ENCODE measurements at places on chromosomes 4 and X.

GRCh38 chrX:38293741-38294140, 33.6 kb downstream of the RPGR start:
- DNase-seq = no peak

GRCh38 chr4:67700116-67700737, 728 bp downstream of the UBA6 start:
- peak; percentile 24 for DNase-seq

DNA sequence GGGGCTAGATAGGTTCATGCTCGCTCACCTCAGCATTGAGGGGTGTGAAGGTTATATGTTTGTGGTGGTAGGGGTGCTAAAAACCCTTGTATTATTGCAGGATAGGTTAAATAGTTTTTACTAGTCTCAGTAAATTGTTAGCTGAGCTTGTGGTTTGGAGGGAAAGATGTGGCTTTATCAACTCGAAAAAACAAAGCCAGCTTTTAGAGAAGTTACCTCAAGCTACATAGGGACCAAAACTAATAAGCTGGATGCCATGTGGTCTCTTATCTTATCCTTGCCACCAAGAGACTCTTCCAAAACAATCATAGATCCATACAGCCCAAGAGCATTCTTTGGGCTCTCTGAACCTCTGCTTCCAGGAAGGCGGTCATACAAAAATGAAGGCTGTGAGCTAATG, 29.2 kb downstream of the MSN start:
- DNase-seq = no peak

GRCh38 chr4:27217261-27217769, 356.7 kb downstream of the STIM2 start:
- DNase-seq = peak; percentile 43

- DNase-seq = no peak
These were observed 13.0 kb downstream of the DKC1 start for GRCh38 chrX:154775419-154776349.

DNA sequence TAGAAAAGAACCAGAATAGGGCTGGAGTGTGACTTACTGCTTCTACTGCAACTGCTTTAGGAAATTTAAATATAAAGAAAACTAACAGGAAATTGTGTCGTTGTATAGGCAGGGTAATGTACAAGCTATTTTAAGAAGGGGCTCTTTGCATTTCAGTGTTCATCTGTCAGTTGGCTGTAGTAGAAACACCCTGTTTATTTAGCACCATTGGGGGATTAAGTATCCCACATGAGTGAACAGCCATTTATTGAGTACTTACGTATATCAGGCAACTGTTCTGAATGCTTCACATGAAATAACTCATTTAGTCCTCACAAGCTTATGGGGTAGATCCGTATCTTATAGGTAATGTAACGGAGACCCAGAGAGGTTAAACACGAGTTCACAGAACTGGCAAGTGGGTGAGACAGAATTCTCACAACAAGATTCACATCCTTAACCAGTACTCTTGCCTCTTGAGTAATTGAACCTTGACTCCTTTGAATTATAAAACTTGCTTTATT, 23.9 kb downstream of the STIM2 start:
- no peak for DNase-seq

GRCh38 chr4:72557021-72557420, 12.0 kb downstream of the ADAMTS3 start:
- DNase-seq = no peak

- no peak for DNase-seq
These were observed 1934.9 kb downstream of the ARAP2 start for GRCh38 chr4:34309383-34309906.

DNA sequence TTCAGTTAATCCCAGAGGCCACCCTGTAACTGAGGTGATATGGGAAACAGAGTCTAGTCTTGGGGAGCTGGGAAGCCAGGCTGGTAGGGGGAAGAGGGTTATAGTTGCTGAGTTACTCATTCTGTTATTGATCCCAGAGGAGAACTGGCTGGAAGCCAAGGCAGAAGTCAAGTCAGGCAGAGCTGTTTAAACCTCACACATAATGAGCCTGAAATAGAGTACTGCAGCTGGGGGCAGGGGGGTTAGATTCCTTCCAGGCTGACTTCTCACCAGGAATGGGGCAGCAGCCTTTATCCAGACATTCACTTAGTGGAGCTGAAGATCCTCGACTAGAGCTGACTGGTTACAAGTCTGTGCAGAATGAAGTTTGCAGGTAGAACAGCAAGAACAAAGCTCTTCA, 144.9 kb downstream of the C4orf33 start:
- DNase-seq = no peak

GRCh38 chr4:5750052-5750945, 39.3 kb downstream of the EVC start:
- peak; percentile 93 for DNase-seq

- no peak for DNase-seq
These were observed 22.5 kb downstream of the TCEAL1 start for GRCh38 chrX:103651151-103651773.

DNA sequence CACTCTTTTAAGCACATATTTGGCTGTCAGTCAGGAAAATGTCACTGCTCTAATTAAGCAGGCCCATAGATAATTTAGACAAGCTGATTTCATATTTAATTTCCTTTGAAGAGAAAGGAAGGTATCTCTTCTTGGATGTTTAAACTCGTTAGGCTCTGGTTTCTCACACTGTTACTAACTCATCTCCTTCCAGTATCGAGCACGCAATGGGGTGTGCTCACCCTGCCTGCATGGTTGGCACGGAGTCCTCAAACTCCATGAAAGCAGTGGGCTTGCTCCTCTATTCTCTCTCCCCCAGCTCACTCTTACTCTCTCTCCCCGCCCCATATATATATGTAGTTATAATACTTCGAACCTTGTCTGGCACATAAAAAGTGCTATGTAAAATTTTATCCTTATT, 76.9 kb downstream of the EGF start:
- DNase-seq = no peak

GRCh38 chr4:101264512-101264911, 82.8 kb downstream of the PPP3CA start:
- no peak for DNase-seq

GRCh38 chr4:109266236-109266635, 36.2 kb downstream of the COL25A1 start:
- no peak for DNase-seq

- no peak for DNase-seq
These were observed 97.6 kb upstream of the ARSJ start for GRCh38 chr4:114076899-114077570.

- DNase-seq = no peak
These were observed 210.5 kb upstream of the NEIL3 start for GRCh38 chr4:177099211-177099610.

GRCh38 chr4:128906581-128906980, 97.1 kb downstream of the JADE1 start:
- no peak for DNase-seq

GRCh38 chrX:11724122-11725017, 33.7 kb upstream of the MSL3 start:
- DNase-seq = peak; percentile 30

GRCh38 chr4:19214591-19215186, 1037.0 kb upstream of the SLIT2 start:
- DNase-seq = no peak

- DNase-seq = no peak
These were observed 267.9 kb downstream of the AFF2 start for GRCh38 chrX:148768296-148768695.

GRCh38 chr4:180394730-180395129, 1848.5 kb upstream of the TENM3 start:
- DNase-seq = no peak

- DNase-seq = no peak
These were observed 646.9 kb downstream of the STPG2 start for GRCh38 chr4:97496298-97496873.

DNA sequence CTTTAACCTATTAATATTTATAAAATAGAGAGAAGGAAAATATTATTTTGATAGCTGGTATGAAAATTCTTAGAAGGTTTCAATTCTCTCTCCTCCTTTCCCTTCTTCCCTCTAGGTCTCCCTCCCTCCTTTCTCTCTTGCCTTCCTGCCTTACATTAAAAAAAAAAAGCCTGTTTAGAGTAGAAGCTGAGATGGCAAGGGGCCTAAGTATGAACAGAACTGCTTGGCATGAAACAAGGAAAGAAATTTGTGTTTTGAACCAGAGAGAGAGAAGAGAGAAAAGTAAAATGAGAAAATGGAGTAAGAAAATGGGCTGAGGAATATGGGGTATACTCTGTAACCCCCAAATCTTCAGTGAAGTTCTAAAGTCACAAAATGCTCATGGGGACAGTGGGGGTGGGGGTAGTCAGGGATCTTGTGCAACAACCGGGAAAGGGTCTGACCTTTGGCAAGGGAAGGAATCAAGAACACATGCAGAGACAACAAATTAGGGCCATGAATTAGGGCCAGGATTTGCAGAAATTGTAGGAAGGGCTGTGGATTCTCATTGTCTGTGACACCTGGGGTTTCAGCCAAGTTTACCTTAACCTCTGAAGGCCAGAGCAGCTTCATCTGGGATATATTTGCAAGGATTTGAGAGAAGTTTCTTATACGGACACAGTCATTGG, 30.6 kb downstream of the SUPT20HL2 start:
- no peak for DNase-seq

GRCh38 chrX:148229801-148230303, 248.7 kb downstream of the FMR1NB start:
- DNase-seq = peak; percentile 13

- DNase-seq = no peak
These were observed 128.8 kb downstream of the UCHL1 start for GRCh38 chr4:41385481-41385880.

- peak; percentile 33 for DNase-seq
These were observed 80.8 kb downstream of the HMGN5 start for GRCh38 chrX:81120936-81121371.

- DNase-seq = no peak
These were observed 38.7 kb downstream of the NLGN3 start for GRCh38 chrX:71183341-71183740.

- DNase-seq = peak; percentile 1
These were observed 133.8 kb upstream of the UGT8 start for GRCh38 chr4:114464726-114465272.
